BJ (cell line): ENCODE measurements at places on chromosomes 12 and 14.
A peak's percentile ranks its signal among the peaks of the same experiment; 100 is the strongest.

- no peak for DNase-seq
These were observed 149.4 kb upstream of the PLEKHG7 start for GRCh38 chr12:92553389-92553788.

- no peak for DNase-seq
These were observed 3.7 kb downstream of the IFFO1 start for GRCh38 chr12:6552140-6552551.

DNA sequence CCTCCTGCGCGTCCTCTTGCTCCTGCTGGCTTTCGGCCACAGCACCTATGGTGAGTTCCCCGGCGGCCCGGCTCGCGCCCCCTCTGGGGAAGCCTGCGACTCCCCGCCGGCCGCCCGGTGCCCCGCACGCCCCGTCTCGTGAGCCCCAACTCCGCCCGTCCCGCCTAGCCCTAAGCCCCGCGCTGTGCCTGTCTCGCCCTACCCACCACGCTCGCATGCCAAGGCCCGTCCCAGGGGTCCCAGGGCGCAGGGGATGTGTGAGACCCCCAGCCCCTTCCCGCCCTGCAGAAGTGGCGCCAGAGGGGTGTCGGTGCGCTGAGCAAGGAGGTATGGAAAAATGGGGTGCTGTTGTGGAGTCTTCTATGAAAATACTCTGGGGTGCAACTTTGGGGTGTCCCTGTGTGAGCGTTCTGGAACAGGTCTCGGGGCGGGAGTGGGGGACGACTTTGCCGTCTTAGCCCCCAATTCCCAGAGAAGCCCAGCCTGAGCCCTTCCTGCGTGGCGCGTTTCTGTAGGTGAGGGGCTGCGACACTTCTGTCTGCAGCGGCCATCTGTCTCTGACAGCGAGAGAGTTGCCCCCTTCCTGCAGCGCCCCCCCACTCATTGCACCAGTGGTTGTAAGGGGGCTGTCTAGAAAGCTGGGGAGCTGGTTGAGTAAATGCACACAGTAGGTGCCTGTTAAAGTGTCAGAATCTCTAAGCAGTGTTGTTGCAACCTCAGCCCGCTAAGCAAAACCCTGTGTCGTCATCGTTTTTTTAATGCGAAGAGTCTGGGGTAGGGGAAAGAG lies 587 bp downstream of the DLK1 start:
- no peak for DNase-seq

DNA sequence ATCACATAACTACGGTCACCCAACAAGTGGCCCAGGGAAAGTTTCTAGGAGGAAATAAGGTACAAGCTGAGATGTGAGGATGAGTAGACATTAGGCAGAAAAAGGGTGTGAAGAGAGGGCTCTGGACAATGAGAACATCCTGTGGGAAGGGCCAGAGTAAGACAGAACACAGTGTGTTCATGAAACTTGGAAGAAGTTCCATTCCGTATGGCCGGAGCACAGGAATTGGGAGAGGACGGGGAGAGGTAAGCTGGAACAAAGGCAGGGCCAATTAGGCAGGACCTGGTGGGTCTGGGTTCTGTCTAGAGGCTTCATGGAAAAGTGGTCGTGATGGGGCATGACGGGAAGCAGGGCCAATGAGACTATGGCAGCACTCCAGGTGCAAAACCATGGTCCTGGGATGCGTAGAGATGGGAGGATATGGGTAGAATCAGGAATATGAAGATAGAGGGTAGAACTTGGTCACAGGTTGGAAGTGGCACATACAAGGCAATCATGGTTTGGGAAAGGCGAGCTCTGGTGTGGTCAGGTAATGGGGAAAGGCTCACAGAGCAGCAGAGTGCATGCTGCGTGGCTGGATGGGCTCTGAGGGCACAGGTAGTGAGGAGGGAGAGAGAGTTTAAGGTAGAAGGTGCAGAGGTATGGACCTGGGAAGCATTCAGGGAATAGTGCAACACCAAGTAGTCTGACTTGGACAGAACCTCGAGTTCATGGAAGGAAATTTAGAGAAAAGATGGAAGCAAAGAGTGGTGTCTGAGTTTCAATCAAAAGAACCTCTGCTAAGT lies 93.0 kb downstream of the RFX4 start:
- no peak for DNase-seq

DNA sequence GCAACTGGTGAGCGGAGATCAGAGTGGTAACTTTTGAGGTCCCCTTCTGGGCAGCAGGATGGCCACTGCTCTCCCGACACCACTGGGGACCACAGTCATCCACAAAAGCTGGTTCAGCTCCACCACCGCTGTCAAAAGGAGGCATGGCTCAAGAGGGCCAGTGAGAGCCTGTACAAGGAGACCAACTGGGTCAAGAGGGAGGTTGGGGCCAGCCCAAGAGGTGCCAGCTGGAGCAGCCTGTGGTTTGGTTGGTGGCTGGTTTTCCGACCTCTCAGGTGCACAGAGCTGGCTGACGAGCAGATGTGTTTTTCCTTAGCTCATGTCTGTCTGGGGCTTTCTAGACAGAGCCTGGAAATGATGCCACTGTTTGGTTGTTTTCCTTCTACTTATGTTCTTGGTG lies 60.1 kb downstream of the ERH start:
- DNase-seq: no peak

DNA sequence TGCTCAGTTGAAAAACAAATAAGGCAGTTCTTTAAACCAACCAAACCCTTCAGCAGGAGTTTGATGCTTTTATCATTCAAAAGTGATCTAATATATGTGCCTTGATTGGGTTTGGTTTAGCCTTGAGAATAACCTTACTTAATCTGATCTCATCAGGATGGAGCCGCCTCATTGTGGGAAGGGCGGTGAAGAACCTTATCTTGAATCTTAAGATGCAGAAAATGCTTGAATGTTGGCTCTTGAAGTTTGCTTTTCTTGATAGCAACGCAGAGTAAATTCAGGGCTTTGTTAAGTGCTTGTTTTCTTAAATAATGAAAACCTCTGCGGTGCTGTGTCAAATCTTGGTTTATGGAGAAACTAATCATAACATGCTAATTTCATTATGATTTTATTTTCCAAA lies 138.2 kb downstream of the MON2 start:
- no peak for DNase-seq

GRCh38 chr14:31960039-31960438 lies 117.1 kb upstream of the ARHGAP5 start:
- no peak for DNase-seq

DNA sequence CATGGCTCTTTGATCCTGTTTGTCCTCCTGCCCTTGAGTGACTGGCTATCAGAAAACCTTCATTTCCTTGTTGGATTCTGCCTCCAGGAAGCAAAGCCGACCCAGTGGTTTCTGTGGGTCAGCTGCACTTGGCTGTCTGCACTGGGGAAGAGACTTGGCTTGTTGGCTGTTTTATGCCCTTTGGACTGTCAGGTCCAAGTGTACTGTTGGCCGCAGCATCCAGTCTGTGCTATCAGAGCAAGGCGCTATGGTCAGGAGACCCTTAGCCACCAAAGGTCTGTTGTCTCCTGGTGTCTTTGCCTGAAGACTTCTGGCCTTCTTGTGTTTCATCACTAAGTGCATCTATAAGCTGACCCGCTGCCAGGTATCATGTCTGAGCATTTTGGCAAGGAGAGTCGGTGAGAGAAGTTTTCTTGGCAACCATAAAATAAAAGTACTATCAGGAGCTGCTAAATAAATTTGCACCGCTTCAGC lies 177.4 kb upstream of the HIF1A start:
- DNase-seq: no peak

DNA sequence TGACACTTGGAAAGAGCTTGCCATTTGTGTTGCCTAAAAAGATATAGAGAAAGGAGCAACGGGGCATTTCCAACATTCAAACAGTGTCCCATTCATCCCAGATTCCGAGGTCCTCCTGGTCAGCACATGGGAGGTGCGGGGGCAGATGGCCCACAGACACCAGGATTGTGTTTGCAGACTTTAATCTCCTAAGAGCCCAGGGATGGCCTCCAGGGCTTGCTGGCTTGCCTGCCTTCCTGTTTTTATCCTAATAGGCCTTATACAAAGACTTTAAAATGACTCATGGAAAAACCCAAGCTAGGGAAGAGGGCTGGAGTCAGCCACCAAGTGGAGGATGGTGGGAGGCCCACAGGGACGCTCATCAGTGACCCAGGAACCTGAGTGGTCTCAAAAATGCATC lies 21.5 kb upstream of the FAM181A start:
- DNase-seq: no peak

- DNase-seq: no peak
These were observed 910 bp upstream of the SRP54 start for GRCh38 chr14:34981743-34982420.

- DNase-seq: no peak
These were observed 93.2 kb downstream of the BORCS5 start for GRCh38 chr12:12450043-12450471.

GRCh38 chr12:13093191-13093847 lies 10.1 kb downstream of the GSG1 start:
- DNase-seq: no peak

DNA sequence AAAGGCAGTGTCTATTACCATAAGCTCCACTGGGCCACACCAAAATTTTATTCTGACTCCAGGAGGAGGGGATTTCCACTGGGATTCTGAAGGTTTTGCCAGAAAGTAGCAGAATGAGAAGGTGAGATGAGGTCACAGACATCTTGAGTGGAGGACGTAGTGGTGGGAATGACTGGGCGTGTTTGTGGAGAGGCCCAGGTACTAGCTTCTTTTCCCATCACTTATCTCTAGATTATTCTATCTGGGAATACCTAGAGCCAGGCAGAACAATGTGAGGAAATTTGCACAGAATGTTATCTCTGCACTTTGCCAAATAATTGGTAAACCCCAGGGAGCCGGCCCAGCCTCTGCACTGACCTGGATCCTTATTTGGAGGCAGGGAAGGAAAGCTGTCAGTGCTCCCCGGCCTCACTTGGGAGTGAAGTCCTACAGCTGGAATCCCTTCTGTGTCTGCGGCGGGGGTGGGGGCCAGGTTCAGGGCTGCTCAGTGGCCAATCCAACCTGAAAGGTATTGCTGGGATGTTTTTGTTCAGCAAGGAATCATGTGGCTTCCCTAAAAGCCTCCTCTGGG lies 129.4 kb downstream of the C12orf75 start:
- no peak for DNase-seq

GRCh38 chr12:108773798-108774788 lies 42.8 kb upstream of the CORO1C start:
- DNase-seq: peak; percentile 52

DNA sequence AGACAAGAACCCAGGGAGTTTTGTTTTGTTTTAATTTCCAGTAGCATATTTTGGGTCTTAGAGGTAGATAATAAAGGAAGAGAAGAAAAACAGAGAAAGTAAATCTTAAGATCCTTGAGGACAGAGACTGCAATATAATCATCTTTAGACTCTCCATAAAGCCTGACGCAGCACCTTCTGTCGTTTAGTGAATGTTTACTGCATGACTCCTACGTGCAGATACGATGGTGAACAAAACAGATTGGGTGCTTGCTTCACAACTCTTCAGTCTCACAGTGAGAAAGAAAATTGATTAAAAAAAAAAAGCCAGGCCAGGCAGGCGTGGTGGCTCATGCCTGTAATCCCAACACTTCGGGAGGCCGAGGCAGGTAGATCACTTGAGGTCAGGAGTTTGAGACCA lies 86.9 kb downstream of the STON2 start:
- no peak for DNase-seq

DNA sequence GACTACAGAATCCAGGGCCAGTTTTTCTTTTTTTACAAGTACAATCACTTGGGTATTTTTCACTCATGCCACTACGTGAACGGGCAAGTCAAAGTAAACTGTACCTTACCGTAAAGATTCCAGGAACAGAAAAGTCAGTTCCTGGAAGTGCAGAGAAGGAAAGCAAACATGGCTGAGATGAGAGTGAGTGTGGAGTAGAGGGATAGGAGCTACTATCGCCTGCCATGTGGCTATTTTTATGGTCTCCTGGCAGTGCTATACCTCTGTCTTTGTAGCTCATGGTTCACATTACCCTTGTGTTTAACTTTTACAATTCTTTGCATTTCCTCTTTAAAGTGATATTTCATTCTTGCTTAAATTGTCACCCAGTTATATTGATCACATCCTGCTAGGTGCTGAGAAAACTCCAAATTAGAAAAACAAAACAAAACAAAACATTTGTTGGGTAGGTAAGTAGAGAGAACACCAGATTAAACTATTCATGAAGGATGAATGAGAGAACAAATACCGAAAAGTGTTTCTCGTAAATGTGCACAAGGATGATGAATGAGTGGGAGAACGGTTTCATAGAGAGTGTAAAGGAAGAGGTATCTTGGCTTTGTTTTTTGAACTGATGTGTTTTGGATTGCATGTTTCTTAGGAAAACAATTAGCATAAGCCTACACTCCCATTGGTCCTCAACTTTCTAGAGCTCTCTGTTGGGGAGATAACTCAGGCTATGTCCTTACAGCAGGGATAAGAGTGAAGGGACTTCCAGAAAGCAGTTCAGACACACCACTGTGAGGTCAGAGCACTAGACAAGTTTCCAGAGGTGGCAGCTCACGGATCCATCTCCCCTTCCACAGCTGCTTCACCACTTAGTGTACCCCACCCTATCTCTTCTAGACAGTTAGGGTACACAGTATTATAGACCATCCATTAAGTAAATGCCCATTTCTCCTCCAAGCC lies 163.7 kb downstream of the IPO8 start:
- no peak for DNase-seq
